Activated CD4-positive, CD25-positive, alpha-beta regulatory T cell (primary cell): ENCODE measurements at places on chromosomes 12 and 14.

DNA sequence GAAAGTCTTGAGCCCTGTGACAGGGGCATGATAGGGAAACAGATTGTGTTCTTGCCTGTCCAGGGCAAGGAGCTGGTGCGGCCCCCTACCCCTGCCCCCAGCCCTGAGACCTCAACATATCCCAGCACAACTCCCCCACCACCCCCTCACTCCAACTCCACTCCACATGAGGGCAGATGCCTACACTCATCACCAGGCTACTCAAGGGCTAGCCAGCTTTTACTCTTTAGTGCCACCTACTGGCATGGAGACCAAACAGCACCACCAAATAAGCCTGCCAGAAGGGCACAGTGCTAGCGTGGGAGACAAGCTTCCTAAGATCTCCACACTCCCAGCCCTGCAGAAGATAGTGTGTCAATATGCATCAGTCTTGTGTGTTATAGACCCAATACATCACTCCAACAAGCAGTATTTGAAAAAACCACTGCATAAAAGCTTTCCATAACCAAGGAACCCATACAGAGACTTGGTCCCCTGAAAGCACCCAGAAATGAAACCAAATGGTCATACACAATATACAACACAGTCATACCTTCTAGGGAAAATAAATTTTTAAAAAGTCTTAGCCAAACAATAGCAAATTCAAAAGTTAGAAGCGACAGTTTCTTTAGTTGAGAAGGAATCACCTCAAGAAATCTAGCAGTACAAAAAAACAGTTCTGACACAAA, 154.4 kb downstream of the KCNK10 start:
- peak; percentile 29 for DNase-seq

GRCh38 chr12:128856791-128857078, 3.5 kb downstream of the GLT1D1 start:
- DNase-seq, result no peak

GRCh38 chr14:54809767-54810166, 92.9 kb downstream of the GCH1 start:
- no peak for DNase-seq

DNA sequence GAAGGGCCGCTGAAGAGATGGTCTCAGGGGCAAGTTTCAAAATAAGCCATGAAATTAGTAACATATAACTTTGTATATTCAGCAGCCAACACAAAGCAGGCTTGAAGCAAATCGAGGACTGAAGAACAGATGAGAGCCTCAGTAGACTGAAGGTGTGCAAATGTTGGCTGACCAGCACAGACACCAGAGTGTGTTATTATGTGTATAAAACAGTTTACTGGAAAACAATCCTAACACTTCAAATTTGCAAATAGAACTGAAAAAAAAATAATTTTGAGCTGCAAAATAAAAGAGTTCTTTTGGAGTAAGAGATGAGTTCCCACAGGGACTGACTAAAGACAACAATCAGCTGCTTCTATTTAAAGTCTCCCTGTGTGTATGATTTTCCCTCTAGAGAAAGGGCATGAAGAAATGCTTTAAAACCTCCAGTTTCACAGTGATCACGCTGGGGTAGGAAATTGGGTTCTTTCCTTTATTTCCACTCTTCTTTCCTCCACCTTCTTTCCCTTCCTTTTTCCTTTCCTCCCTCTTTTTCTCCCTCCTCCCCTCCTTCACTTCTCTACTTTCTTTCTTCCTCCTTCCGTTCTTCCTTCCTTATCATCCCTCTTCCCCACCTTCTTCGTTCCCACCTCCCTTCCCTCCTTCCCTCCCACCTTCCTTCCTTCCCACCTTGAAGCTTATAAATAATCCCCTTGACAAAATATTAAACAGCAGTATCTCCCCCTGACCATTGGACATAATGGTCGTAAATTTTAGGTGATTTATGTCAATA, 383.9 kb upstream of the DCN start:
- DNase-seq, result no peak

DNA sequence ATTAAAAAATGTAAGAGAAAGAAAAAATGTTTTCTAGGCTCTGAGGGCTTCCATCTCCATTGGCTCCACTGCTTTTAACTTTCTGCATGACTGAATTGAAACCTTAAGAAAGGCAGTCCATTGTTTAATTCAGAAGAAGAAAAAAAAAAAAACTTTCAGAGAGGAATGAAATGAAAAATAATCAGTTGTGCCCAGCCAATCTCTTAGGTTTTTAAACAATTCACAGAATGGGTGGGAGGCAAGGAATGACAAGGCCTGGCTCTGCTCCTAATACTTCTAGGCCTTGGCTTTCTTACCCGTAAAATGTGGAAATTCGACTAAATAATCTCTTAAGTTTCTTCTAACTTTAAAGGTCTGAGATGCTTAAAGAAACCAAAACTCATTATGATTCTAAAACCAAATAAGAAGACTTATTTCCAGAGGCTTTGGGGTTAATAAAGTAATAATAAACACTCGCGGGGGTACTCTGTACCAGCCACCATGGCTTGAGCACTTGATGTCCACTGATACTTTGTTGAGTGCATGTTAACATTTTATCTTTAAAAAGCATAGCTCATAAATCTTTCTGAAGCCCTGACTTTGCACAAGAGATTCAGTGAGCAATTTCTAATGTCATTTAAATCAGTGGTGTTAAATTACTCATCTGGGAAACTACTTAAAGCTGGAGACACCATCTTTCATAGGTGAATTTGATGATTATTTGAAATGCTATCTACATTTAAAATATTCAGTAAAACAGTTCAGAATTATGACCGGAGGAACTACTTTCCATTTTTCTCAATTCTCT, 49.6 kb downstream of the STON2 start:
- no peak for DNase-seq

DNA sequence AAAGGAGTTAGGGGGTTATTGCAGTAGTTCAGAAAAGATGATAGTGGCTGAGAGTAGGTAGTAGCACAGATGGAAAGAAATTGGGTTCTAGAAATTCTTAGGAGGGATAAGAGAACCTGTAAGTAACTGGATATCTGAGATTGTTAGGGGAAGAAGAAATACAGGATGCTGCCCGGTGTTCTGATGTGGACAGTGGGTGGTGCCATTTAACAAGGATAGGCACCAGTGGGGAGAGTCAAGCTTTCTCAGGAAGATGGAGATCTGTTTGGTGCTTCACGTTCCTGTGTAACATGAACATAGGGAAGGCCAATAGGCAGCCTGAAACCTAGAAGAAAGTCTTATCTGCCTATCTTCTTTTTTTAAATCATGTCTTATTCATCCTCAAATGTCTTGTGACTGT, 245.9 kb downstream of the NPAS3 start:
- no peak for DNase-seq

- no peak for DNase-seq
Measured at GRCh38 chr12:107200394-107200793, 107.0 kb upstream of the CRY1 start.

GRCh38 chr14:62329427-62329826, 567.2 kb downstream of the SNAPC1 start:
- DNase-seq, result no peak

- no peak for DNase-seq
Measured at GRCh38 chr14:72433511-72433910, 460.4 kb downstream of the DPF3 start.

DNA sequence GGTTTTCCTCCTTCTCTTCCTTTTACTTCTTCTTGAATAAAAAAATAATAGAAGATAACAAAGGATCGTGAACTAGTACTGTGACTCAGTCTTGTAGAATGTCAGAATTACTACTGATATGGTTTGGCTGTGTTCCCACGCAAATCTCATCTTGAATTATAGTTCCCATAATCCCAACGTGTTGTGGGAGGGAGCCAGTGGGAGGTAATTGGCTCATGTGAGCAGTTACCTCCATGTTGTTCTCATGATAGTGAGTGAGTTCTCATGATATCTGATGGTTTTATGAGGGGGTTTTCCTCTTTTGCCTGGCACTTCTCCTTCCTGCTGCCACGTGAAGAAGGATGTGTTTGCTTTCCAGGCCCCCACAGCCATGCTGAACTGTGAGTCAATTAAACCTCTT, 549.6 kb downstream of the DIO2 start:
- no peak for DNase-seq

GRCh38 chr12:211142-211465, 2.9 kb downstream of the SLC6A12 start:
- no peak for DNase-seq

DNA sequence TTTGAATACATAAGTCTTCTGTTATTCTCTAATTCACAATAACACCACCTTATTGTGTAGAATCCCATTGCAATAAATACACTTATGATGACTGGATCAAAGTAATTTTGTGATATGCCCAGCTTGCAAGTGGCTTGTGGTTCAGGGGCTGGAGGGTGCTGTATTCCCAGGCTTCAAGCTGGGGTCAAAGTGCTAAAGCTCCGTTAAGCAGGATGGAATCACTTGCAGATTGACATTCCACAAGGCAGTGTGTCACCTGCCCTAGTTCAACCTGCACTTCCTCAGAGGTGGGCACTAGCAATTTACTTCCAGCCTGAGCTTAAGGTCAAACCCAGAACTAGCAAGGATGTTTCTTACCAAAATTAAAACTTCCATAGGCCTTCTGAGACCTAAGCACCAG, 166.6 kb downstream of the SSPN start:
- no peak for DNase-seq

DNA sequence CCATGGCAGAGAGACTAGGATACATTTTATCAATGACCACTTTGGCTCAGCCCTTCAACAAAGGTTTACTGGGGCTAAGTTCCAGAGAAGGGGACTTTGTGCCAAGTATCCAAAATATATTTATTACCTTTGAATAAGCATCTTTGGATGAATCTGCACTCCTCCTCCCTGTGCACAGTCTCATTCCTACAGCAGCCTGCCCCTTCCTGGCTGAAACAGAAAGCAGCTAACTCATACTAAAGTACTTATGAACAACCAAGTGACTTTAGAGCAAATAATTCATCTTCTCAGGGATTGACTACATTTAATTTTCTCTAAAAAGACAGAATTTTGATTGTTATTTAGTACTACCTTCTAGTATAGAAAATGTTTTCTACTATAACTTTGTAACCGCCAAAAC, 47.8 kb upstream of the ETV6 start:
- DNase-seq, result no peak

- peak; percentile 69 for DNase-seq
Measured at GRCh38 chr12:96516472-96517430, 27.4 kb downstream of the CFAP54 start.
